ENCODE measurements at places on chromosomes 3 and 15. TPM values are rescaled to one million over a fixed set of nuclear protein-coding genes. Genes with fewer than 3 reads are reported as not detected.

Gene GPR27
- not detected for total RNA-seq

Gene WDR72
- not detected for total RNA-seq

Gene CELSR3
- 0.86 TPM for total RNA-seq

Gene HRH1
- total RNA-seq = 11.2 TPM

Gene CFAP20DC
- 6.9 TPM for total RNA-seq

Gene CADM2
- not detected for total RNA-seq

Gene TRPM1
- not detected for total RNA-seq

Gene SLC6A20
- not detected for total RNA-seq

Gene CIDEC
- total RNA-seq = 0.29 TPM

Gene HCN4
- not detected for total RNA-seq

Gene IQCB1
- total RNA-seq = 11.0 TPM

Gene SMCO1
- not detected for total RNA-seq

Gene ASTE1
- total RNA-seq = 3.0 TPM

Gene RBPMS2
- not detected for total RNA-seq

Gene TMIE
- total RNA-seq = not detected

Gene TMC3
- not detected for total RNA-seq

Gene RAD51
- 5.5 TPM for total RNA-seq

Gene CHRM5
- not detected for total RNA-seq
